Stimulated activated CD4-positive, alpha-beta T cell treated with anti-CD3 and anti-CD28 coated beads, TNF-alpha, amount 100 ng/mL, for 48 hours (primary cell): ENCODE measurements at places on chromosomes 11 and 22.
A peak's percentile ranks its signal among the peaks of the same experiment; 100 is the strongest.

DNA sequence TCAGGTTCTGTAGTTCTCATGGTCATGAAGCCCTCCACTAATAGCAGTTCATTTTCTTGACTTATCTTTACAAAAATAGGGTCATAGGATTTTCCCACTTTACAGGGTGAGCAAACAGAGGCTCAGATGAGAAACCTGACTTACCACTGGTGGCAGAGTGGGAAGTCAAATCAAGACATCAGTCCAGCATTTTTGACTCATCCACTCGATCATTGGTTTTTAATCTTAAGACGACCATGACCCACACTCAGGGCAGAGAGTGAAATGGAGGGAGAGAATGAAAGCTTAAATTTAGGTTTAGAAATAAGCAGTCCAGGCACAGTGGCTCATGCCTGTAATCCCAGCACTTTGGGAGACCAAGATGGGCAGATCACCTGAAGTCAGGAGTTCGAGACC is 42.1 kb downstream of the RTL6 start:
- no peak for DNase-seq

DNA sequence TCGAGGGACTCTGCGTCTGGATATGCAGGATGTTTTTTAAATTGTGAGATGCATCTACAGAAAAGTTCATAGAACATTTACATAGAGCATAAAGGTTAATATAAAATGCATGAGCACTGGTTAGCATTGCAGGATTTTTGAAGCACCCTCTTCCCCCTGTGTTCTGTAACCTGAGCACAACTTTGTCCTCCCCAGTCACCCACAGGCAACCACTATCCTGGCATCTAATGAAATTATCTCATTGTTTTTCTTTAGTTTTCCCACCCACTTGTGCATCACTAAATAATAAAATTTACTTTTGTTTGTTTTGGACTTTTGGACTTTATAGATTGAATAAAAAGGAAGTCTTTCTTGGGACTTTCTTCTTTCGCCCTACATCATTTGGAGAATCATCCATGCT is 10.0 kb upstream of the NNMT start:
- DNase-seq: no peak

DNA sequence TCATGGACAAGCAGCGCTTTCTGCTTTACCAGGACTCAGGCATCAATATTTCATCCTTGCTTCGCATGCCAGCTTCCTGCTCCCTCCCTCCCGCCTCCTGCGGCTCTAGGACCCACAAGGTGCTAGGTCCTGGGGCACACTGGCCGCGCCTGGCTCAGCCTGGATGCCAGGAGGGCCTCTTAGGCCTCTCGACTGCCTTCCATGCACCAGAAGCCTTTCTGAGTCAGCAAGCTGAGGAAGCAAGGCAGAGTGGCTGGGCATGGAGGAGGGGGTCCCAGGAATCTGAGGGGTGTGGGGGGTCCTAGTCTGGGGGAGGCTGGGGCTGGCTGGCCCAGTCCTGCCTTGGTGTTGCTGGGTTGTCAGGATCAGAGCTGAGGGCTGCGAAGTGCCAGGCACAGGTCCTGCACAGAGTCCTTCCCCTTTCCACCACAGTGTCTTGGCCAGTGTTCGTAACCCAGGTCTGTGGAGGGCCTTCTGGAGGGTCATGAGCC is 61.0 kb upstream of the THY1 start:
- DNase-seq: no peak

GRCh38 chr11:114773541-114774338 is 95.4 kb downstream of the NXPE2 start:
- DNase-seq: no peak

DNA sequence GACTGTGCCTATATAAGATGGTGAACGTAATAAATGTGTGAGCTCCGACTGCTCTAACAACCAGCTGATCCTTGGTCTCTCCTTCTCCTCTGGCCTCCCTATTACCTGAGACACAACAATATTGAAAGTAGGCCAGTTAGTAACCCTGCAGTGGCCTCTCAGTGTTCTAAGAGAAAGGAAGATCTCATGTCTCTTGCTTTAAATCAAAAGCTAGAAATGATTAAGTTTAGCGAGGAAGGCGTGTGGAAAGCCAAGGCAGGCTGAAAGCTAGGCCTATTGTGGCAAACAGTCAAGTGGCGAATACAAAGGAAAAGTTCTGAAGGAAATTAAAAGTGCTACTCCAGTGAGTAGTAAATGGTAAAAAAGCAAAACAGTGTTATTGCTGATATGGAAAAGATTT is 39.5 kb downstream of the HIPK3 start:
- no peak for DNase-seq

GRCh38 chr11:109362059-109362458 is 59.9 kb upstream of the C11orf87 start:
- DNase-seq: no peak

- no peak for DNase-seq
These were observed 1.6 kb upstream of the ANO1 start for GRCh38 chr11:70076461-70076931.

- peak; percentile 45 for DNase-seq
These were observed 35.2 kb downstream of the LRFN4 start for GRCh38 chr11:66891851-66892660.

DNA sequence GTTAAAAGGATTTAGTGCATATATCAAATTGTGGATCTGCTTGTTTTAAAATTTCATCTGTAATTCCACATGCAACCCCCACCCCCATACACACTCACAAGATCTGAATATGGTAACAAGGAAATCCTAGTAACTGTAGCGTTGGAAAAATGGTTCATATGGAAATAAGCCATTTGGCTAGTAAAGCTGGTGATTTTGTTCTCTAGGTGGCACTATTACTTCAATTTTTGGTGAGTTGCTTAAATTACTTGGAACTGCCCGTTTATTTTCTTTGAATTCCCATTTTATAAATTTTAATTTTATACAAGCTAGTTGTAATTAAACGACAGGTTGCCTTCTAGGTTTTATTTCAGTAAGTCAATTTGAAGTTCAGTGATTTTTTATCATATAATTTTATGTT is 5.3 kb downstream of the BDNF start:
- DNase-seq: no peak

GRCh38 chr11:59794417-59794816 is 16.2 kb downstream of the MRPL16 start:
- DNase-seq: no peak

DNA sequence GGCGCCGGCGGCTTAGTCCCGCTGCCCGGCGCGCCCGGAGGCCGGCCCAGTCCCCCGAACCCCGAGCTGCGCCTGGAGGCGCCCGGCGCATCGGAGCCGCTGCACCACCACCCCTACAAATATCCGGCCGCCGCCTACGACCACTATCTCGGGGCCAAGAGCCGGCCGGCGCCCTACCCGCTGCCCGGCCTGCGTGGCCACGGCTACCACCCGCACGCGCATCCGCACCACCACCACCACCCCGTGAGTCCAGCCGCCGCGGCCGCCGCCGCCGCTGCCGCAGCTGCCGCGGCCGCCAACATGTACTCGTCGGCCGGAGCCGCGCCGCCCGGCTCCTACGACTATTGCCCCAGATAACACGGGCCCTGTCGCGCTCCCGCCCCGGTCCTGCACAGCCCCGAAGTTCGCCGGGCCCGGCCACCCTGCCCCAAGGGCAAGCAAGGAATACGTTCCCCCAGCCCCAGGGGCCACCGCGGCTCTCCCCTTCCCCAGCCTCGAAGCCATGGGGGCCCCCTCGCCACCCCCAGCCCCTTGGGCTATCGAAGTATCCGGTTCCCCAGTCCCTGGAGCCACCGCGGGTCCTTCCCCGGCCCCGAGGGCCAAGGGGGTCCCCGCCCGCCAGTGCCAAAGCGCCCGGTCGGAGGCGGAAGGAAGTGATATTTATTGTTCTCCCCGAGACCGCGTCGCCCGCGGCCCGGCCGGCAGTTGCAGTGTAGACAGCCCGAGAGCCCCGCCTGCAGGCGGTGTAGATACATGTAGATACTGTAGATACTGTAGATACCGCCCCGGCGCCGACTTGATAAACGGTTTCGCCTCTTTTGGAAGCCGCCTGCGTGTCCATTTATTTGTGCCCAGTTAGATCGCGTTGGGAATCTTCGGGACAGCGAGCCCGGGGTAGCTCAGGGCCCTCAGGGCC is 6.2 kb downstream of the TBX1 start:
- DNase-seq: peak; percentile 34

- peak; percentile 9 for DNase-seq
These were observed 86.9 kb upstream of the WNT11 start for GRCh38 chr11:76293189-76293631.

- no peak for DNase-seq
These were observed 88.0 kb upstream of the SHISAL1 start for GRCh38 chr22:44400763-44401060.

DNA sequence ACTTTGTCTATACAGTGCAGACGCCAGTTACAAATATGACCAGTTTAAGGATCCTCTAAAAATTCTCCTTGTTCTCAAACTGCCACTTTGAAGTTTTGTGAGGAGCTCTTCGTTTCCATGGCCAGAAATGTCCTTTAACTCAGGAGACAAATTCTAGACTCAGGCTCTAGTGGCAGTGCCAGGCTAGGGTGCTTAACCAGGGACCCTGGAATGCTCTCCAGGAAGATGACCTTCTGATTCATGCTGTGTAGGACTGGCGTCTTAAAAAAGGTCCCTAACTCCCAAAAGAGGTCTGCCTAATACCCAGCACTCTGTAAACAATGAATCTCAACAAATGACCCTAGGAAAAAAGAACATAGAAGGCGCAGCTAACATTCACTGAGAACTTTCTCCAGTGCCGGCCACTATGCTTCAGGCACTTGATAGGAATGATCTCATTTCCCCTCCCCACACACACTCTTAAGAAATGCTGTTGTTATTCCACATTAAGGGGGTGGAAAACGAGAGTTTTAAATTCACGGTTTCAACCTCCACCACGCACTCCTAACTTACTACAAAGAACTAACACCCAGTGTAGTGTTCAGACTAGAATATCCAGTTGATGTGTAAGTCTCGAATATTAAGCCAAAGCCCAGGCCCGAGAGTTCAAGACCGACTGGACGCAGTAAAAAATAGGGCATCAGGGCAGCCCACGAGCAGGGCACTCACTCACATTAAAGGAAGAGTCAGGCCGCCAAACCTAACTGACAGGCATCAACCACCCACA is 747 bp downstream of the NXF1 start:
- DNase-seq: no peak

- DNase-seq: no peak
These were observed 1.3 kb upstream of the MLC1 start for GRCh38 chr22:50086526-50086925.

DNA sequence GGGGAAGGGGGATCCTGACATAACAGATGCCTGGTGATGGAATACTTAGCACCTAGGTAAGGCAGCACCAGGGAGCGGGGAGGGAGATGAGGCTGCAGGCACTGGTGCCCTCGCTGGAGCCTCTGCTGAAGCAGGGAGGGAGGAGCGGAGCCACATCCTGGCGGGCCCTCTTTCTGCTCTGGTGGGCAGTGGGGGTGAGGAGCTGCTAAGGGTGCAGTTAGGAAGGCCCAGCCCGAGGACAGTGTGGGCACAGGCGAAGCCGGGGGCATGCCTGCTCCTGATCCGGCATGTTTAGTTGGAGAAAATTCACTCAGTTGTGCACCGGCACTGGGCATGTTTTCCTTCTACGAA is 83.9 kb downstream of the MED15 start:
- no peak for DNase-seq

- no peak for DNase-seq
These were observed 28.2 kb downstream of the HEPHL1 start for GRCh38 chr11:94049351-94049750.

- no peak for DNase-seq
These were observed 183.1 kb downstream of the NAV2 start for GRCh38 chr11:19895776-19896175.

DNA sequence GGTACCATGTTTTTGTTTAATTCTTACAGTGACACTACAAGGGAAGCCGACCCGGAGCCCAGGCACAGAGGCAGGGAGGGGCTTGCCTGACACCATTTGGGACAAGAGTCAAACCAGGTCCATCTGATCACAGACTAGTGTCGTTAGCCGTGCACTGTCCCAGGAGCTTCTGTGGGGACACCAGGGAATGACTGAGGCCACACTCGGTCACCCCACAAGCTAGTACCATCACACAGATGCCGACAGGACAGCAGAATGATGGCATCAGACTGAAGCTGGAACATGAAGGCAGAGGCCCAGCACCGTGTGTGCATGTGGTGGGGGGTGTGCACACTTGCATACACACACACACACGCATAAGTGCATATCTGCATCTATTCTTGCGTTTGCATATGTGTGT is 61.5 kb upstream of the NECTIN1 start:
- DNase-seq: no peak

GRCh38 chr11:113881856-113882255 is 6.5 kb upstream of the USP28 start:
- DNase-seq: no peak

- DNase-seq: no peak
These were observed 18.1 kb downstream of the RNF141 start for GRCh38 chr11:10522921-10523320.

DNA sequence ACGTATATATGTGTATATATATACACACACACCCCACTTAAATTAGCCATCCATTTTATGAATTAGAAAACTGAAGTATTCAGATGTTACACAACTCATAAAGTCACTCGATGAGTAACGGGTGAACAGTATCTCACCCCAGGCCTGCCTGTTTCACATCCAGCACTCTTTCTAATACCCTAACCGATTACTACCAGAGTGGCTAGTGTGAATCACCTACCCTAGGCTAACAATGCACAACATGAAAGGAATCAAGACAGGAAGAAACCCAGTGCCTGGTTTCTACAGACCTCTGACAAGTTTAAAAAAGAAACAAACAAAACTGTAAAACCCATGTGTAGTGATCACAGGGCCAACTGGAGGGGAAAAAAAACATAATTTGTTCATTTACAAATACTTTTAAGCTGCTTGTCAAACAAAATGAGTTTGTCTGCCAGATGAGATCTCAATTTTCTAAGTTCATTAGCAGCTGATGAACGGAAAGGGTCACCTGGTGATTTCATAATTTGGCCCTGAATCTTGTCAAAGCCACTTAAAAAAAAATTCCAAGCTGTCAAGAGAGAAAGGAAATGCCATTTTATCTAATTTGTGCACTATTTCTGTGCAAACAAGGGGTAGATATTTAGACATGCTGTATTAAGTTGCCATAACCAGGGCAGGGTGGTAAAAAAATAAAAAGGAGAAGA is 134.8 kb downstream of the LARGE1 start:
- no peak for DNase-seq

DNA sequence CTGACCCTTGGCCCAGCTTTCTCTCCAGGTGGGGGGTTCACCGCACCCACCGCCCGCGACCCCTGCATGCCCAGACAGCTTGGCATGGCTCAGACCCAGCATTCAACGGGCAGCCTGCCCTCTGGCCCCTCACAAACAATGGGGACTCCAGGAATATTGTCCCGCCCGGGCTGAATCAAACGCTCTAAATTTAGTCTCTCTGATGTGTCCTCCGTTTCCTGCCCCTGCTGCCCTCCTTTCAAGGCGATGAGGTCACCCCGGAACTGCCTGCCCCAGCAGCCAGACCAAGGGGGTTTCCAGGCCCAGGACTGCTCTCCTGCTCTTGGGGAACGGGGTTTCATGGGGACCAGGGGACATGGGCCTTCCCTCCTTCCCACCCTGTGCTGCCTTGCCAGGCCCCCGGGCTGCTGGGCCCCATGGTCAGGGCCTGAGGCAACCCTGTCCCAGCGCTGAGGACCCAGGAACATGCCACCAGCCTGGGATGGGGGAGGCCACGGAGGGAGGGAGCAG is 10.1 kb upstream of the PDGFB start:
- no peak for DNase-seq
